Choroid plexus epithelial cell (primary cell): ENCODE measurements at places on chromosomes 6 and 20.

GRCh38 chr6:121688974-121689373 lies 253.5 kb downstream of the GJA1 start:
- no peak for DNase-seq

GRCh38 chr6:168865-169455 lies 123.3 kb upstream of the DUSP22 start:
- peak; percentile 71 for DNase-seq

DNA sequence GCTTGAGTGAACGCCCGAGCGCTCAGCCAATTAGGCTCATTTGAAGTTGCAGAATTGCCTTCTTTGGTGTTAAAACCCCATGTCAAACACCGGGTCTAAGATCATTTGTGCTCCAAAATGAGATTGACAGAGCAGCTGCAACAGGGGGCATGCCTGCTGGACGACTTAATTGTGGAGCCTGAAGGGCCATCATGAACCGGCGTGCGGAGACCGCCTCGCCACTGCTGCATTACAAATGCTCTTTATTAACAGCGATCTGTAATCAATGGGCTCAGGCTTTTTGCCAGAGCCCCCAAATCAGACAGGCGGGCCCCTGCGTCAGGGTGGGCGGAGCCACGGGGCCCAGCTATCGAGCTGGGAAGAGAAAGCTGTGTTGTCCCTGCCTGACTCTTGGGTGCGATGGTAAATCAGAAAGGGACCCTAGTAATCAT lies 183.2 kb downstream of the SIM1 start:
- peak; percentile 23 for DNase-seq

GRCh38 chr6:157637941-157638662 lies 184.9 kb upstream of the SNX9 start:
- no peak for DNase-seq

GRCh38 chr6:45301348-45302142 lies 26.6 kb upstream of the RUNX2 start:
- no peak for DNase-seq
